ENCODE measurements at places on chromosomes 5 and 9.

DNA sequence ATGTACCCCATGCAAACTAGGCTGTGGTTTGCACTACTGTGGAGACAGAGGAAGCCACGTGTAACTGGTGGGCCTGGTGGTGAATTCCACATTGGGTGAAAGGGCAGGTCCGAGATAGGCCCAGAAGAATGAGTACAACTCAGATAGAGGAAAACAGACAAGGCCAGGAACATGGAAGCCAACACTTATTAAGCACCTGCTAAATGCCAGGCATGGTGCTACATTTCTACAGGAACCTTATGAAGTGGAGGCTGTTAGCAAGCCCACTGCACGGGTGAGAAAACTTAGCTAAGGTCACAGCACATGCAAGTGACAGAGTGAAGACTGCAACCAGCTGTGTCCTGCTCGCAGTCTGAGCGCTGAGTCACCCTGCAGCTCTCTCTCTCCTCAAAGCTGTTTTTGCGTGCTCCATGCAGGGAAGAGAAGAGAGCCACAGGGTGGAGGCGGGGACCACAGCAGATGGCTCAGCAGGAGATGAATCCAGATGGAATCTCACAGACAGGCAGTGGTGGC, 65.5 kb upstream of the SPTLC1 start:
- DNase-seq = peak; percentile 52

GRCh38 chr9:38380872-38381534, 11.5 kb upstream of the ALDH1B1 start:
- DNase-seq = no peak

GRCh38 chr9:135416664-135417290, 62.8 kb upstream of the PPP1R26 start:
- DNase-seq = no peak

DNA sequence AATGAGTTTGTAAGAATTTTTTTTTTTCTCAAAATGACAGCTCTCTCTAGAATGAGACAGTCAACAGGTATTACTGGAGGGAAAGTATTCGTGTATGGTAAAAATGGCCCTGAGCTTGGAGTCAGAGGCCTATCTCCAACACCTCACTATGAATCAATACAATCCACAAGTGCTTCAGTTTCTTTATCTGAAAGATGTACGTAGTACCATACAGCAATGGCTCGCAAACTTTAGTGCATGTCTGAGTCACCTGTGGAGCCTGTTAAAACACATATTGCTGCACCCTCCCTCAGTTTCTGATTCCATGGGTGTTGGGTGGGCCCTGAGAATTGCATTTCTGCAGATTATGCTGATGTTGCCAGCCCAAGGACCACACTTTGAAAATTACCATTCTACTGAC, 44.6 kb downstream of the DMRT2 start:
- no peak for DNase-seq

DNA sequence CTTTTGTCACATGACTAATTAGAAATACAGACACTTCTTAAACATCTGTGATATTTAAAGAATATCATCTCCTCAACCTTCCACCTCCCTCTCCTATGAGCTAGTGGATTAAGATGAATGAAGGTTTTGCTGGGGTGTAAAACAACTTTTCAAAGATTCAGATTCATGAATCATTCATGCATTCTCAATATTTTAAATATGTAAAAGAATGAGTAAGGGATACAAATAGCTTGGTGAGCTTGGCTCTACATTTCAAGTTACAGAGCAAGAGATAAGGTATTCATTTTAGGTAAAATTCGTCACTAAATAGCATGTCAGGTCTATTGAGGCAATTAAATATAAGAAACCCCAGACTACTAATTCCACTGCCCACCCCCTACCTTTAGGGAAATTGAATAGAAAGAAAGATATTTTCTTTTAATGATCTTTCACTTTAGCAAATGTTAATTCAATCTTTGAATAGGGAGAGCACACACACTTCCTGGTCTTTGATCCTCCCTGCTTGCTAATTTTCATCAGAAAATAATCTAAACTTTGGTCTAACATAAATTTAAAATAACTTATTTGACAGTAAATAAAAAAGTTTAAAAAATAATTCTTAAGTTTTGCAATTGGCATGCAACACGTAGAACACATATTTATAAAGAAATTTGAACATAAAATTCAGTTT, 486.9 kb upstream of the ITGA1 start:
- no peak for DNase-seq

DNA sequence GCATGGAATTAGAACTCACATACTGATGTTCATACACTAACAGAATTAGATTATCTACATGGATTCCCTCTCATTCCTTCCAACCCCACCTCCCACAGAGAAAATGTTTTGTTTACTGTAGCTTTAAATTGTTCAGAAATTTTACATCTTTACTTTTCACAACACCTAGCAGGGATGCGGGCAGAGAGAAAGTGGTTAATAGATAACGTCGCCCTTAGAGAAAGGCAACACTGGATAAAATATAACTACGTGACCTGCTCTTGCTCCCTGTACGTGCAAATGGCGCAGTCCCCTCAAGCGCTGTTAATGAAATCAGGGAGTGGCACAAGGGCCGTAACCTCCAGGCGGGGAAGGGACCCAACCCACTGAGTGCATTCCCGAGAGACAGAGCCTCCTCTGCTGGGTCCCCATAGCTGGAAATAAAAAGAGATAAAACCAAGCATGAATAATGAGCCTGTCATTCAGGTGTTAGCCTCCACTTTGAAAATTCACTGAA, 125.3 kb upstream of the DAPK1 start:
- no peak for DNase-seq

- no peak for DNase-seq
These were observed 688.9 kb upstream of the CDH9 start for GRCh38 chr5:27727254-27727653.

DNA sequence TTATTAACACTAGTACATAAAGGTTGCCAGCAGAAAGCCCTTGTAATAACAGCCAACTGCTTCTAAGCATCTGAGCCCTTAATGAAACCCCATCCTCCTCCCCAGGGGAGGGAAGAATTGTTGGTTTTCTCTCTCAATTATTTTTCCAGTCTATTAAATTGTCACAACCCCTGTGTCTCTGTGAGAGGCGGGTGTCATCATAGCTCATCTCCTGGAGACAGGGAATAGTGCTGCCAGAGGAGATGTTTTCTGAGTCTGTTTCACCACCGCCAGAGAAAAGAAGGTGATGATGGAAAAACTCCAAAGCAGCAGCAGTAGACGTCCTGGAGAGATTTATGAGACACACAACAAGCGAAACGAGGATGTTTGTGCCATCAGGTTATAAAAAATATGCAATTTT, 271.1 kb upstream of the NMUR2 start:
- no peak for DNase-seq

DNA sequence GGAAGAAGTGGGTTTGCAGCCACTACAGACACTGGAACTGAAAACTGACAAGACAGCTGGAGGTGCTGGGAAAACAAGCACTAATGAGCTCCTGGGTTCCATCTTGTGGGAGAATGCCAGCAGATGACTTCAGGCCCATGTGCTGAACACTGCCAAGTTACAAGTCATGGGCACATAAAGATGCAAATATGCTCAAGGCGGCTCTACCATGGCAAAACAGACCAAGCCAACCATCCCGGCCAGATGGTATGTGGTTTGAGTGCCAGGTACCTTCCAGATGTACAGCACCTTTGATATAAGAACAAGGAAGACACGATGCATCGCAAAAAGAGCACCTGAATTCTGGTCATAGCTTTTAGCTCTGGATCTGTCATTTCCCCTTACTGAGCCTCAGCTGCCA, 19.9 kb downstream of the TNFSF8 start:
- peak; percentile 25 for DNase-seq

DNA sequence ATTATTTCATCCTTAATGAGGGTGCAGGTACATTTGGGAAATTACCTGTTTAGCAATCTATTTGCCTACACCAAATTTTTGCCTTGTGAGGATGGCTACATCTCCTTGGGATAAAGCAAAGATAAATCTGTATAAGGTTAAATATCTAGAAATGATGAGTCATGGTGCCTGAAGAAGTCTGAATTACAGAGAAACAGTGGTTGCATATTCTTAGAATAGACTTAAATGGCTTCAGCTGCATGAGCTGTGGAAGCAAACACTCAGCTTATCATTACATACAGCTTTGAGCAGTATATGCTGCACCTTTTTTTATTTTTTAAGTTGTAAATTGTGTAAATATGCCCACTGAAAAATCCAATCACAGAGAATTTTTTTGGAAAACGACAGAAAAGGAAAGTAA, 153.5 kb downstream of the RAPGEF6 start:
- peak; percentile 14 for DNase-seq

GRCh38 chr9:69885474-69885929, 64.9 kb downstream of the CFAP95 start:
- DNase-seq = no peak

GRCh38 chr5:149895416-149896345, 48.9 kb downstream of the PDE6A start:
- DNase-seq = no peak

GRCh38 chr9:137446851-137447471, 5.8 kb upstream of the ENTPD8 start:
- peak; percentile 62 for DNase-seq

- peak; percentile 66 for DNase-seq
These were observed 32.6 kb upstream of the ANXA1 start for GRCh38 chr9:73118898-73119554.

DNA sequence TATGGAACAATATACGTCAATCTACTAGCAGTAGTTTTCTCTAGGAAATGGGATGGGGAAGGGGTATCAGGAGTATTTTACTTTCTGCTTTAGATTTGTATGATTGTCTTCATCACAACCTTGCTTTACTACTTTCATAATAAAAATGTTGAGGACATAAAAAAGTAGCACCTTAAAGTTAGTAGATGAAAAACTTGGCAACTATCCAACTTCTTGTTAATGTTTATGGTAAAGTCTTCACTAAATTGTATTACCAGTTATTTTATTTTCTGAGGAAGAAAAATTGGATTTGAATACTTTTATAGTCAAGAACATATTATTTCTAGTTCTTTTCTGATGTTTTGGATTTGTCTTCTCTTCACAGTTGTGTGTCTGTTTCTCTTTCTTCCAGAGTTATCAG, 372.1 kb downstream of the ARRDC3 start:
- no peak for DNase-seq

GRCh38 chr5:82635561-82636288, 357.6 kb upstream of the RPS23 start:
- DNase-seq = peak; percentile 68

DNA sequence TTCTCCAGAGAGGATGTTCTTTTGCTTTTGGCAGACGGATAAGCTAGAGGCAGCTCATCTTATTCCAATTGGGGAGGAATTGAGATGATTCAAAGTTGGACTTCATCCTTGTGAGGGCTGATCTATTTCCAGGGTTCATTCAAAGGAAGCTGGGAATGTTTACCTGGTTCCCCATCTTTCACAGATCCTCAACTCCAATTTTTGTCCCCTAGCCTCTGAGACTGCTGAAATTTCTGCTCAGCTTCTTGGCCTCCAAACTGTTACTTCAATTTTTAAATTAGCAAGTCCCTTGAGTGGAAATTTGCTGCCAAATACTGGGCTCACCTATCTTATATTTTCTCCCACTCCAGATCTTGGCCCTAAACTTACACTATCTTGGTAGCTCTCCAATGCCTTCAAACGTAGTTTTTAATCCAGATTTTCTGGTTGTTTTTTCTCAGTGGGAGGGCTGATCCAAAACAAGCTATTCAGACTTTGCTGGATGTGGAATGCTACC, 93.9 kb upstream of the NEK6 start:
- no peak for DNase-seq

DNA sequence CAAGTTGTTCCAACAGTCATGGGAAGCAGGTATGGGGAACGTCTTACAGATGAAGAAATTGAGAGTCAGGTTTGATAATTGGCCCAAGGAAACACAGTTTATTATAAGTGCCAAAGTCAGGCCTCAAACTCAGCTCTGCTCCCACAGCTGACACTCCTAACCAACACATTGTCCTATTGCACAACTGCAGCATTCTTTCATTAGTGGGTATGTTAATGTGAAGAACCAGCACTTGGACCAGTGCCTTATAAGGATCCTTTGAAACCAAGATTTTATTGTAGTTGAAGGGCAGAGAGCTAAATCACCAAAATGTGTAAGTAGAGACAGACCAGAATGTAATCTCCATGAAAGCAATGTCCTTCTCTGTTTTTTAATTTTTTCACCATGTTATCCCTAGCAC, 56.1 kb downstream of the GRIA1 start:
- DNase-seq = peak; percentile 84

GRCh38 chr5:120463991-120464626, at the start of gene PRR16:
Gene PRR16 (plus strand): TSS chr5:120464300.
- DNase-seq = peak; percentile 70

DNA sequence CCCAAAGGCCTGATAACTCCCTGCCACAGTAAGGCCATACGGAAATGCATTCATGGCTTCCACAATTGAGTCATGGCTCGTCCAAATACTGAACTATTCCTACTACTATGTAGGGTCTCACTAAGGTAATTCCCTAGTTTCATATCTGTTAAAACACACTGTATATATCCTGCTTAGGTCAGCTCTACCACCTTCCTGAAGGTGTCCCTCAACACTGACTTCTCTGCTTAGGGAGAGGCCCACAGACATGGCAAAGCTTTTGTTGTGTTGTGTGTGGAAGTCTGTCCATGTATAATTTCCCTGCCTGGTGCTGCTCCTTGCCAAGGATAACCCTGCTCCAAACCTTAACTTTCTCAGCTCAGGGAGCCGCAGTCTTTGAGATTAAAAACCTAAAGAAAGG, 60.4 kb downstream of the GIN1 start:
- no peak for DNase-seq
